IgD-negative memory B cell (primary cell): ENCODE measurements at places on chromosomes 11 and 22. TPM values are rescaled to one million over a fixed set of nuclear protein-coding genes. Genes with fewer than 3 reads are reported as not detected.

DGAT2 gene
- polyA plus RNA-seq, result 21.9 TPM

HBB gene
- 60.1 TPM for polyA plus RNA-seq

KDELR3 gene
- 0.56 TPM for polyA plus RNA-seq

CD6 gene
- polyA plus RNA-seq, result 8.6 TPM

TRIM3 gene
- 0.61 TPM for polyA plus RNA-seq

ELMOD1 gene
- polyA plus RNA-seq, result not detected

POLD3 gene
- 14.0 TPM for polyA plus RNA-seq

LRRC10B gene
- not detected for polyA plus RNA-seq

C11orf86 gene
- not detected for polyA plus RNA-seq

GATD1 gene
- 30.7 TPM for polyA plus RNA-seq

GP1BB gene
- 2.0 TPM for polyA plus RNA-seq

PARVA gene
- not detected for polyA plus RNA-seq

CCDC73 gene
- polyA plus RNA-seq, result not detected

TMEM191C gene
- polyA plus RNA-seq, result 1.3 TPM

BAIAP2L2 gene
- not detected for polyA plus RNA-seq

CCDC117 gene
- polyA plus RNA-seq, result 12.0 TPM

SERPING1 gene
- polyA plus RNA-seq, result 0.23 TPM

OTOG gene
- not detected for polyA plus RNA-seq

TMEM132A gene
- 0.26 TPM for polyA plus RNA-seq

TRPC6 gene
- not detected for polyA plus RNA-seq

OR52H1 gene
- polyA plus RNA-seq, result not detected

SOX6 gene
- not detected for polyA plus RNA-seq

BIK gene
- polyA plus RNA-seq, result 9.7 TPM

CNTF gene
- polyA plus RNA-seq, result 0.11 TPM

BTG4 gene
- polyA plus RNA-seq, result not detected

RELA gene
- polyA plus RNA-seq, result 66.7 TPM

TSGA10IP gene
- not detected for polyA plus RNA-seq

OR51I1 gene
- polyA plus RNA-seq, result not detected

UPB1 gene
- polyA plus RNA-seq, result not detected

OR10G7 gene
- polyA plus RNA-seq, result not detected

UPK3A gene
- 1.5 TPM for polyA plus RNA-seq

OR52N4 gene
- 0.75 TPM for polyA plus RNA-seq

DEFB131B gene
- polyA plus RNA-seq, result not detected

CFAP68 gene
- 25.7 TPM for polyA plus RNA-seq

ADAMTS15 gene
- polyA plus RNA-seq, result not detected

F2 gene
- polyA plus RNA-seq, result not detected

VSIG10L2 gene
- polyA plus RNA-seq, result not detected

RIMBP3B gene
- polyA plus RNA-seq, result 0.16 TPM

ZNF280B gene
- 3.8 TPM for polyA plus RNA-seq

RFPL3 gene
- polyA plus RNA-seq, result not detected

CNGA4 gene
- polyA plus RNA-seq, result not detected
